Testis (tissue), 5 donors: ENCODE measurements at places on chromosomes 5 and 9.

DNA sequence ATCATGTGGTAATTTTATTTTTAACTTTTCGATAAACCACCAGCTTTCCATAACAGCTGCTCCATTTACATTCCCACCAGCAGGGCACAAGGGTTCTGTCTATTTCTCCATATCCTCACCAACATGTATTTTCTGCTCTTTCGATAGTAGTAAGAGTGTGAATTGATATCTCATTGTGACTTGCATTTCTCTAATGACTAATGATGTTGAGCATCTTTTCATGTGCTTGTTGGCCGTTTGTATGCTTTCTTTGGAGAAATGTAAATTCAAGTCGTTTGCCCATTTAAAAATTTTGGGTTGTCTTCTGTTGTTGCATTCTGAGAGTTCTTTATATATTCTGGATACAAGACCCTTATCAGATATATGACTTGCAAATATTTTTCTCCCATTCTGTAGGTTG lies 45.9 kb downstream of the PSD2 start:
- no peak for DNase-seq

DNA sequence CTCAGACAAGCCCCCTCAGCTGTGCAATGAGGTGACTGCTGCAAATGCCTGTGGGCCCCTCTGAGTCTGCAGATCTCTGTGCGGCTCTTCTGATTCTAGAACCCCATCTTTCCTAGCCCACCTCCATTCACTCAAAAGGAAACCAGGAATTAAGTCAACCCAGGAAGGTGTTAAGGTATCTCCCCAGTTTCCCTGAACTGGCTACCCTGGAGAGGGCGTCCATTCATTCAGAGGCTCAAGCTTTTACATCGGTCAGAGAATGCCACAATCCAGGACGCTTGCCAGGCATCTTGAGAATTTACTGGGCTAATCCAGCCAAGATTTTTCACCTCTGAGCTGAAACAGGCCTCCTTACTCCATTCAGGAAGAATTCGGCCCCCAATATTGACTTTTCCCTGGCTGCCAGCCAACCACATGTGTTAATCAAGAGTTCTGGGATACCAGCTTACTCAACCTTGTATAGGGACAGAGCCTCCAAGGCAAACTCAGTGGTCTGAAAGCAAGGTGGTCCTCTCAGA lies 889 bp upstream of the ADAMTS12 start:
- peak; percentile 38 for DNase-seq

- DNase-seq: no peak
These were observed 71.4 kb downstream of the SEMA4D start for GRCh38 chr9:89426384-89426961.

DNA sequence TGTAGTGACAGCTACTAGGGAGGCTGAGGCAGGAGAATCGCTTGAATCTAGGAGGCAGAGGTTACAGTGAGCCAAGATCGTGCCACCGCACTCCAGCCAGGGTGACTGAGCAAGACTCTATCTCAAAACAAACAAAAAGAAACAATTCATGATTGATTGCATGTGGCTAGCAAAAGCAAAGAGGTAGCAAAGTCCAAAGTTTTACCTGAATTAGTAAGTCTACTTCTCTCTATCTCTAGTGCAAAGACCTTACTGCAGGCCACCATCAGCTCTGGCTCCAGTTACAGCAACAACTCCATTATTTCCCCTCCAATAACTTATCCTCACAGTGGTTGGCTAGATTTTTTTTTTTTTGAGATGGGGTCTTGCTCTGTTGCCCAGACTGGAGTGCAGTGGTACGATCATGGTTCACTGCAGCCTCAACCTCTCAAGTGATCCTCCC lies 6.2 kb upstream of the SAR1B start:
- DNase-seq: no peak

GRCh38 chr9:93468763-93469456 lies 15.5 kb upstream of the FAM120AOS start:
- peak; percentile 55 for DNase-seq

GRCh38 chr9:8085986-8086385 lies 286.4 kb upstream of the DMAC1 start:
- no peak for DNase-seq

GRCh38 chr9:93295456-93296076 lies 111.6 kb downstream of the WNK2 start:
- DNase-seq: peak; percentile 14

DNA sequence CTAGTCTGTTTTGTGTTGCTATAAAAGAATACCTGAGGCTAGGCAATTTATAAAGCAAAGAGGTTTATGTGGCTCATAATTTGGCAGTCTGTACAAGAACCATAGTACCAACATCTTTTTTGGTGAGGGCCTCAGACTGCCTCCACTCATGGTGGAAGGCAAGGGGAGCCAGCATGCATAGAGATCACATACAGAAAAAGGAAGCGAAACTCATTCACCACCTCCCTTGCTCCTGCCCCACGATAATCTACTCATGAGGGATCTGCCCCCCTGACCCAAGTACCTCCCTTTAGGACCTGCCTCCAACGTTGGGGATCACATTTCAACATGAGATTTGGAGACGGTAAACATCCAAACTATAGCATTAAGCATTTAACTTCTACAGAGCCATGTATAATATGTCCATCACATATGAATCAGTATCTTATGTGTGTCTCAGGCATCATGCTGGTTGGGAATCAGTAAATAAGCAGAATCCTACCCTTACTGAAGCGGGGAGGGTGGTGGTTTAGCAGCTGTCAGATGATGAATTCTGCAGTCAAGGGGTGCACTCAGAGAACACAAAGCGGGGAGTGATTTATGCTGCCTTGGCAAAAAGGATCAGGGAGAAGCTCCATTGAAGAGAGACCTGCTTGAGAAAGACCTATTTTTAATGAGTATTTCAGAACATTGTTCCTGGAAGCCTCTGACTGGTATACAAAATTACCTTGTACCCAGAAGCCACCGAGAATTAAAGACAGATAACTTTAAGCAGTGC lies 34.8 kb downstream of the HMGXB3 start:
- DNase-seq: no peak

DNA sequence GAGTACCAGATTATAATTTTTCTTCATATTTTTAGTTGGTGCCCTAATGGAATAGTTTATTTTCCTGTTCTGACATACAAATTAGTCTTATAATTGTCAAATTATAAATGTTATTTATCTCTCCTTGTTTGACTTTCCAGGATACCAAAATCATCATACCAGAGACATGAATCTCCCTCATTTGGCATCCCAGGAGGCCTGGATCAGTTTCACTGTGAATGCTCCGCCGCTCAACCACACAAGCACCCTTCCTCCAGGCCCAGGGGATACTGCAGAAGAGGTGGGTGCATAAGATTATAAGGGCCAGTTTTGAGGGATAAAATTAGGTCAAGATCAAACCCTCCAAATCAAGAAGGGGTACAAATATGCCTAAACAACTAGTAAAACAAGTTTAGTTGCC lies 1229.3 kb downstream of the CDH12 start:
- no peak for DNase-seq

DNA sequence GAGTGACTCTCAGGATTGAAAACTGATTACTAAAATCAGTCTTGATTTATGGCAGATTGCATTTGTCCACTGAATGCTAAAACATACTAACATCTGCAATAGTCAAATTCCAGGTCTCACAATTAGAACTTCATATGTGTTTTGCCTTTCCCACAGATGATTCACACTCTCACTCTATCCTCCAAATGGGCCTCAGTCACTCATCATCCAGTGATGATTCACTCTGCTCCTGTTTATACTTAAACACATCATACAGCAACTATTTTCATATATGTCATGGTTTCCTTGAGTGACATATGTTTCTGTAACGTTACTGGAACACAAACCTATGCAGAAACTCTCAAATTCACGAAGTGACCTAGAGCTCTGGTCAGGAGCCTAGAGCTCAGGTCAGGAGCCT lies 512.9 kb downstream of the HINT1 start:
- DNase-seq: no peak

- DNase-seq: peak; percentile 11
These were observed 34.2 kb downstream of the IPPK start for GRCh38 chr9:92635760-92636159.

DNA sequence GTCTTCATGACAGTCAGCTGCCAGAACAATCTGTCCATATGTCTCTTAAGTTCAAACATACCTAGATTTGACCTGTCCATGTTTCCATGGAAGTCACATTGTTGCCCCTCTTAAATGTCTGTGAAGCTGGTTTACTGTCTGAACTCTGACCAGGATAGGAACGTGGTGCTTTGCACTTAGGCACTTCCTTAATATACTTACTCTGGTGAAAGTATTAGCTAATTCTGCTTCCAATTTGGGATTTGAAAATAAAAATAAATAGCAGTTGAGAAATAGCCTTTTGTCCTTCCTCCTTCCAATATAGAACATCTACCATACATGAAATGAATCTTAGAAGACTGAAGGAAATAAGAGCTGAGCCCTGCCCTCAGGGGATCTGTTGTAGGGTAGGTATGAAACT lies 524.5 kb upstream of the CLINT1 start:
- DNase-seq: no peak

DNA sequence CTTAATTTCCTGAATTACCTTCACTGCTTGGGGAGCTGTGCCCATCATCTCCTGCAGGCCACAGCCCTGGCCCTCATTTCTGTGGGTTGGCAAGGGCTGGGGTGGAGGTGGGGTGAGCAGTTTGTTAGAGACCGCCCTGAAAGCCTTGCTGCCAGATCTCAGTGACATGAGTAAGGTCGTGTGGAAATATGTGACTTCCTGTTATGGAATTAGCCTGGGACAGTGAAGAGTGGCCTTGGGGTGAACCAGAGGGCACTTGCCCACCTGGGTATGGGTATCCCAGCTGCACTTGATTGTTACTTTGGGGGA lies 2.5 kb upstream of the HNRNPAB start:
- no peak for DNase-seq

DNA sequence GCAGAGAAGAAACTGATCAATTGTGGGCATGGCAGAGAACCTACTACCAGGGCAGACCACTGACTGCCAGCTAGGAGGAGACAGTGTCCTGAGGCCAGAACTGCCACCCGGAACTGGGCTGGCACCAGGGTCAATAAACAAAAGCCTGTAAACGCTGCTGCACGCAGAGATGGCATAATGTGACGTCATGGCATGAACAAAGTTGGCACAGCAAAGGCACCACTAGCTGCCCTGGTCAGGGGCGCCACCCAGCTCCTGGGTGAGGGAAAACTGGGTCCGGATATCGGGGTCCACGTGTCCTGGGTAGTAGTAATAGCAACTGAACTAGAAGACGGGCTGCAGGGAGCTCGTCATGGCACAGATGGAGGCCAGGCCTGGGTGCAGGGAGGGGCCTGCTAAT lies 32.1 kb downstream of the DYNC2I2 start:
- no peak for DNase-seq

DNA sequence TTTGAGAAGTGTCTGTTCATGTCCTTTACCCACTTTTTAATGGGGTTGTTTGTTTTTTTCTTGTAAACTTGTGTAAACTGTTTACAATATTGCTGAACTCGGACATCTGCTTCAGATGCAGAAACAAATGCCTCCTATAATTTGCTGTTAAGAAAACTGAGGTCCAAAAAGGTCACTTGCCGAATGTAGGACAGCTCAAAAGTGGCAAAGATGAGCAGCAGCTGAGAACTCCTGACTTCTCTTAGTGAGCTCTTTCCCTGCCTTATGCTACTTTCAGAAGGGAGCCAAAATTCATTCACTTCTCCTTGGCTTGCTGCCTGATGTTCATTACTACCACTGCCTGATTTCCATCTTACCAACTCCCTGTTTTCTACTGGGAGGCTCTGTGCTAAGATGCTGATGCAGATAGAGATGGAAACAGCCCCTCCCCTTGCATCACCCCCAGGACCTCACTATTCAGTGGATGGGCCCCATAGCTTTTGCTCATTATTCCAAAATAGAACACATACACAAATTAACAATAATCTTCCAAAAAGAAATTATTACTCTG lies 60.1 kb downstream of the SEMA6A start:
- no peak for DNase-seq

DNA sequence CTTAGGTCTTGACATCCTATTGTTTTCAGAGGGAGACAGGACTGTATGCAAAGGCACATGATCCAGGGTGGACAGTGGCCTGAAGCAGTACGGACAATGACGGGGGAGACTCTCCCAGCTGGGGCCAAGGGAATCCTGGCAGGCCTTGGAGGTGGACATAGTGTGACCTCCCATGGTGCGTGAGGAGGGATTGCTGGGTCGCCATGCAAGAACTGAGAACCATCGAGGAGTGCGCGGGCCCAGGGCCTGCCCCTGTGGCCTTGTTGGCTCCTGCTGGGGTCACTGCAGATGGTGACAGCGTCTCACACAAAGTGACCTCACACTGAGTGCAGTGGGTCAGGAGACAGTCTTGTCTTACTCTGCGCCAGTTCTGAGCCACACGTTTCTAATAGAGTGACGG lies 192.4 kb downstream of the GADD45G start:
- no peak for DNase-seq

- DNase-seq: no peak
These were observed 132.3 kb downstream of the ZNF608 start for GRCh38 chr5:124614105-124614504.

GRCh38 chr5:160496334-160496733 lies 74.7 kb downstream of the PTTG1 start:
- DNase-seq: no peak

DNA sequence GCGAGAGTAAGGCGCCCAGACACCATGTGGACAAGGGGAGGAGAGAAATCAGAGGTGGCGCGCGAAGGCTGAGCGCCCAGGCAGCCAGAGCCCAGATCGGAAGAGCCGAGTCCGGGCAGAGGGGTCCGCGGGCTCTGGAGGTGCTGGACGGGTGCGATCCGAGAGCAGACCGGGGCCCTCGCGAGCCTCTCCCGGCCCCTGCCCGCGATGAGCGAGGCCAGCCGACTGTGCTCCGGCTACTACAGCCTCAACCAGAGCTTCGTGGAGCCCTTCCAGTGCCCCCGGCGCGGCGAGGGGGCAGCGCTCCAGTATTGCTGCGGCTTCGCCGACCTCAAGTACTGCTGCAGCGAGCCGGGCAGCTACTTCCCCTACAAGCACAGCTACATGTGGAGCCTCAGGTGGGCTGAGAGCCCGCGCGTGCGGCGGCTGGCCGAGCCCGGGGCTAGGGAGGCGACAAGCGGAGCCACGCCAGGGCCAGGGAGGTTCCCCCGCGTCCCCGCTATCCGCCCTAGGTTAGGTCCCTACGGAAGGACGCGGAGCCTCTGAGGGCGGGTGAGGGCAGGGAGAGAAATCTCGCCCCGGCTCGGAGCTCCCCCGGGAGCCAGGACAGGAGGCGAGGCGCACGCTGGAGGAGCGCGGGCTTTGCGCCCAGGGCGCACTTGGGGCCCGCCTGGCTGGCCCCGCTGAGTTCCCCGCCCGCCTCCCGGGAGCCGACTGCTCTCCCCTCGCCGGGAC lies at the start of gene SHISAL2B:
TSS of gene SHISAL2B (plus strand) at position 87 of the 735 bp plus-strand sequence. CDS start at position 208, 121 bp downstream.
- peak; percentile 25 for DNase-seq

DNA sequence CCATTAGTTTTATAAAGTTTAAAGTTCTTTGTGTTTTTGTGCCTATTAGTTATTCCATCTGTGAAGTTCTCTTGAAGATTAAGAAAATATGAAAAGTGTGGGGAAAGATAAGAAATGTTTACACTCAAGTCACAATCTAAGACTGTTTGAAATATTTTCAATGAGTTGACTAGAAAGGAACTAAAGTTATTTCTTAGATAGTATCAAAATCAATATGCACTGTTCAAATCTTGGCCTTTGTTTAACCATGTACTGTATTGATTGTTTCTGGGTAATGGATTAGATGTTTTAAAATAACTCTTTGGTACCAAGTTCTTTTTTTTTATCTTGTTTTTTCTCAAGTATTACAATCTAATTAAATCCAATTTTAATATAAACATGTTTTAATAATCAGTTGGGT lies 46.0 kb downstream of the SMC5 start:
- no peak for DNase-seq

GRCh38 chr5:177497292-177498012 lies at the start of gene PDLIM7:
TSS of gene PDLIM7 (minus strand) at chr5:177497604. CDS start at chr5:177496512, 1,092 bp downstream.
- peak; percentile 97 for DNase-seq

- no peak for DNase-seq
These were observed 12.3 kb upstream of the OBP2A start for GRCh38 chr9:135533674-135534073.
